Activated CD8-positive, alpha-beta memory T cell treated with anti-CD3 and anti-CD28 coated beads, Interleukin-2, amount 50 U/mL, for 48 hours (primary cell): ENCODE measurements at places on chromosomes 7 and 10.

DNA sequence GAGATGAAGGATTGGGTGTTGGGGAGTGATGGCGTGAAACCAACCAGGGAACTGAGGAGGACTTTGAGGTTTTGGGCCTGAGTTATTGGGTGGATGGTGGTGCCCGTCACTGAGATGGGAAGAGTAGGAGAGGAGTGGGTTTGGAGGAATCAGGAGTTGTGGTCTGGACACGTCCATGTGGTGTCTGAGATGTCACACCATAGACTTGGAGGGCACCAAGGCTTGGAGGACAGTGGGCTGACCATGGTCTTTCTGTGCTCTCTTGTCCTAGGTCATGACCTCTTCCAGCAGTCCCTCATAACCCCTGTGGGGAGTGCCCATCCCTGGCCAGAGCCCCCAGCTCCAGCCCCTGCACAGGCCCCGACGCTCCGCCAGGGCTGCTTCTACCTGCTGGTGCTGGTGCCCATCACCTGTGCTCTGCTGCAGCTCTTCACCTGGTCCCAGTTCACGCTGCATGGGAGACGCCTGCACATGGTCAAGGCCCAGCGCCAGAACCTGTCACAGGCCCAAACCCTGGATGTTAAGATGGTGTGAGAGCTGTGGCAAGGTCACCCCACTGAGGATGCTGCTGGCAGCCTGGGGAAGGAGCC is 24.2 kb upstream of the C10orf95 start:
- no peak for DNase-seq

DNA sequence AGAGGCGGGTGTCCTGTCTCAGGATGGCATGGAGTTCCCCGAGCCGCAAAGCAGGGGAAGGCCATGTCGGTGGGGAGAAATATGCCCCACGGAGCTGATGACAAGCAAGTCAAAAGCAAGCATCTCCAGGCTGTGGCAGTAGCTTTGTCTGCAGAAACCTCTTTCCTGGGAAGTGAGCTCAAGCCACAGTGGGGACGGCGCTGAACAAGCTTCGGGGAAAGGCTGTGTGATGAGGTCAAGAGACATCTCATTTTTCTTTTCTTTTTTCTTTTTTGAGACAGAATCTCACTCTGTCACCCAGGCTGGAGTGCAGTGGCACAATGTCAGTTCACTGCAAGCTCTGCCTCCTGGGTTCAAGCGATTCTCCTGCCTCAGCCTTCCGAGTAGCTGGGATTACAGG is 62.6 kb downstream of the ELFN1 start:
- no peak for DNase-seq

- no peak for DNase-seq
Observed at GRCh38 chr7:35630024-35630972, 64.6 kb downstream of the HERPUD2 start.

DNA sequence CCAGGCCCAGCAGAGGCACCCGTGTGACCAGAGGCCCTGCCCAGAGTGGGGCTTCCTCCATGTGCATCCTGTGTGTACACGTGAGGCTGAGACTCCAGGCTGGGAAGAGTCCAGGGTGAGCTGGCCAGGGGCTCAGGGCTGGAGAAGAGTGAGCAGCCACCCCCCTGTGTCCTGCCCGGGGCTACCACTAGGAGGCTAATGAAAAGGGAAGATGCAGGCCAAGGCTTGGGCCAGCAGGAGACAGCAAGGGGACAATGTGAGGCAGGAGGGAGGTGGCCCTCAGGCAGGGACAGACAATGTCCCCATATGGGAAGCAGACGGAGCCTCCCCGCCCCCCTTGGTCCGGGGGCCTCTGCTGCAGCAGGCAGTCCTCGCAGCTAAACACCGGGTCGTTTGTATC is 102.0 kb downstream of the HIF1AN start:
- DNase-seq, result no peak

DNA sequence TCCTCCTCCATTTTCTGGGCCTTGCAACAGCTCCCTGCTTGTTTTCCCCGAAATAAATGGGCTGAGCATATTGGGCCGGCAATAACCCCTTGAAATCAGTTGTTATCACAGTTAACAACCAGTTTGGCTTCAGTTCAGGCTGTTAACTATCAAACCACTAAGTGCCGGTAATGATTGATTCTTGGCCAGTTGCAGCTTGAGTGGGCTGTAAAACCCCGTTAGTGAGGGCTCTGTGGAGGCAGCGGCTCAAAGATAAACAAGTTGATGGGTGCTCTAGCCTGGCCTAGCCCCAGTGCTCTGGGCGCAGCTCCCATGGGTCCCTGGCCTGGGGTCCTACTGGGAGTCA is 8.3 kb downstream of the FGF8 start:
- DNase-seq, result no peak

DNA sequence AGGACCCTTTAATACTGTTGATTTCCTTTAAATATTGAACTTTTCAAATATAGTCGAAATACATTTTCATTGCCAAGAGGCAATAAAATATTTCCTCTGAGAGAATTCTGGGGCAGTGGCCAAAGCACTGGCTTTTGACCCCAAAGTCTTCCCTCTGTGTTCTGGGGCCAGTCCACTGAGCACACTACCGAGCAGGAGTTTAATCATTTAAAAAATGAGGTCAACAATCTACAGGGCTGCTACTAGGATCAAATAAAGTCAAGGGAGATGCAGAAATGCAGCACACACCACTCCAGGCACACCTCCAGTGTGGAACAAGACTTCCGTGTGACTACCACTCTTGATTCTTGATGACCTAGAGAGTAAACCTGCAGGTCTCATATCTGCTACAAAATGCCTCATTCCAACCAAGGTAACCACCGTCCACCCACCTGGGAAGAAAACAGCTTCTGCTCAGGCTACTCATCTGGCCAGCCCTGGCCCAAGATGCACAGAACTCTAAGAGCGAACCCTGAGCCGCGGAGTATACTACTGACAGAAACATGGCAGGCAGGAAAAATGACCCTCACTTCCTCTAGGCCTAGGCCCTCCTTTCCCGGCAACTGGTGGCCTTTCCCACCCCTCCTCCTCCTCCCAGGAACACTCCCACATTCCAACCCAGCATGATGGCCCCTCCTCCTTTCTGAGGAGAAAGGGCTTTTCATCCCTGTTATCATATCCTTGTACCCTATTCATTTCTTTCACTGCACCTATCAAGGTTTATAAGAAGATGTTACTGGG is 97.7 kb downstream of the ALOX5 start:
- no peak for DNase-seq

DNA sequence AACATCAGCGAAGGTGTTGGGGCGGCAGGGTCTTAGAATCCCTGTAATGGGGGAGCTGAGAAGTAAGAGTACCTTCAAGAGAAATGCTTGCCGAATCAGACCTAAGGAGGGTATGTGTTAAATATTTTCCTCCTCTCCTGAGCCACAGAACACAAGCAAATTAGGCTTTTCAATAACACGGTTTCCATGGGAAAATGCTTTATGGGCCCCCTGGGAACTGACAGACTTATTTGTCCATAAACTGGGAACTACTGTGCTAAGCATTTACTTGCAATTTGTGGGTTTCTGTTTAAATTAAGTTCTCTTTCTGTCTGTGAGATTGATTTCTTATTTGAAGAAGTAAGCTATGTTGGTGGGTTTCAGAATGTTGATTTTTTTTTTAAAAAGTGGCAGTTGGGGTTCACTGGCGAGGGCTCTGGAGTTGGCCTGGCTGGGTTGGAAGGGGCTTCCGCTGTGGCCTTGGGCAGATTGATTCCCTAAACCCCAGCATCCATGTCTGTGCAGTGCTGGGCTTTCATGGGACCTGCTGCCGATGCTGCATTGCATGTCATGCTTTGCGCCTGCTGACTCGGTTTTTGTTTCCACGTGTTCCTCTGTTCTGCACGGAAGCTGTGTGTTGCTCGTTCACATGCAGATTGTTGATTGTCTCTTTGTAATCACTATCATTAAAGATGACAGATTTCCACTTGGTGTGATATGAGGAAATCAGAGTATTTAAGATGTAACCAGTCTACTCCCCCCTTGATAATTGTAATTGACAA is 7.2 kb downstream of the RBM17 start:
- DNase-seq, result no peak

- no peak for DNase-seq
Observed at GRCh38 chr10:23174977-23175512, 17.1 kb upstream of the PTF1A start.

DNA sequence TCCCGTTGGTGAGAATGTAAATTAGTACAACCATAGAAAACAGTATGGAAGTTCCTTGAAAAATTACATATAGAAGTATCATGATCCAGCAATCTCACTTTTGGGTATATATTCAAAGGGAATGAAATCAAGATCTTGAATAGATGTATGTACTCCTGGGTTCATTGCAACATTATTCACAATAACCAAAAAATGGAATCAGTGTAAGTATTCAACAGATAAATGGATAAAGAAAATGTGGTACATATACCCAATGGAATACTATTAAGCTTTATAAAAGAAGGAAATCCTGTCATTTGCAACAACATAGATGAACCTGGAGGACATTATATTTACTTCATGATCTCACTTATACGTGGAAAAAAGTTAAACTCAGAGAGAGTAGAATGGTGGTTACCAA is 86.8 kb downstream of the TRIM24 start:
- no peak for DNase-seq

DNA sequence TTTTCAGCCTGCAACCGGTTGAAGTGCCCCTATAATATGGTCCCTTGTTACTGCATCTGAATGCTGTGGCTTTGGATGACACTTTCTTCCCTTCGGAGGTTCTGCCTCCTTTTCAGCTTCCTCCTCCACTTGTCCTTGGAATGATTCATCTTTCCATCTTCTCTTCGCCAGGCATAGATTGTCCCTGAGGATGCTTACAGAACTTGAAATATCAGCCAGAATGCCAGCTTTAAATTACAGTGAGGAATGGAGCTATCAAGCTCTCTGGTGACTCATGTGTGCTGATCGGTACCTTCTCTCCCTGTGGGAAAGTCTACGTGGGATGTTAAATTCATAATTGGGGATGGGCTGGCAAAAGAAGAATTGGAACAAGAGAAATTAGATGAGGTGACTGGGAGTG is 45.9 kb upstream of the PDK4 start:
- DNase-seq, result no peak

- DNase-seq, result no peak
Observed at GRCh38 chr10:22615819-22616499, 98.4 kb downstream of the PIP4K2A start.

GRCh38 chr10:122980209-122981065 is at the start of gene PSTK:
Gene PSTK (plus strand): TSS chr10:122980401. CDS start chr10:122980480, 79 bp downstream.
- peak; percentile 95 for DNase-seq

DNA sequence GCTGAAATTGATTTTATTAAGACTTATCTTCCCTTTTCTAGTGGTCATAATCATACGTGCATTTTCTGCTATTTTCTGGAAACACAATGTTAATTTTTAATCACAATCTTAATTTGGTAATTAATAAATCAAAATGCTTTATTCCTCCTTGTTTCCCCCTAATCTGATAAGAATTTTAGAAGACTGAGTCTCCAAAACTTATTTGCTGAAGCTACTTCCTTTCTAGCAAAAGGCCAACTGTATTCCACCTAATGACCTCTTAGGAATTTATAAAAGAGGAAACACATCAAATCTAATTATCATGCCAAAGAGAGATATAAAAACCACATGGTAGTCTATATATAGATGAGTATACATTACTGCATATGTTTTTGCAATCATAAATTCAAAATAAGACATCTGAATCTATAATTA is 140.6 kb downstream of the GNAI1 start:
- DNase-seq, result no peak
